ENCODE measurements at places on chromosomes 12 and 14.

DNA sequence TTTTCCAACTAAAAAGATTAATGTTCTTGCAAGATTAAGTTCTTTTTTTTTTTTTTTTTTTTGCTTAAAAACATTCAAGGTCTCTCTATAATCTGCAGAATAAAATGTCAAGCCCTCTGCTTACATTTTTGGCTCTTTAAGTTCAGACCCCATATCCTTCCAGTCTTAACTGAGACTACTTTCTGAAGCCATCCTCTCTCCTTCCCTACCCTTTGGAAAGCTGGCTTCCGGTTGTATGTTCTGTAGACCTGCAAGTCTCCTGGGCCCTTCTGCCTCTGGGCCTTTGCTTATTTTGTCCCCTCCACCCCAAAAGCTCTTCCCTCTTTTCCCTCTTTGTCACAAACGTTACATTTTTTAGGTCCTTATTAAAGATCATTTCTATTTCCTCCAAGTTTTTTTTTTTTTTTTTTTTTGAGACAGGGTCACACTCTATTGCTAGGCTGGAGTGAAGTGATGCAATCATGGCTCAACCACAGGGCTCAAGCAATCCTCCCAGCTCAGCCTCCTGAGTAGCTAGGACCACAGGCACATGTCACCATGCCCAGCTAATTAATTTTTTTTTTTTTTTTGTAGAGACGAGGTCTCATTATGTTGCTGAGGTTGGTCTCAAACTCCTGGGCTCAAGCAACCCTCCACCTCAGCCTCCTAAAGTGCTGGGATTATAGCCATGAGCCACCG is 46.5 kb downstream of the PTPRB start:
- no peak for DNase-seq

DNA sequence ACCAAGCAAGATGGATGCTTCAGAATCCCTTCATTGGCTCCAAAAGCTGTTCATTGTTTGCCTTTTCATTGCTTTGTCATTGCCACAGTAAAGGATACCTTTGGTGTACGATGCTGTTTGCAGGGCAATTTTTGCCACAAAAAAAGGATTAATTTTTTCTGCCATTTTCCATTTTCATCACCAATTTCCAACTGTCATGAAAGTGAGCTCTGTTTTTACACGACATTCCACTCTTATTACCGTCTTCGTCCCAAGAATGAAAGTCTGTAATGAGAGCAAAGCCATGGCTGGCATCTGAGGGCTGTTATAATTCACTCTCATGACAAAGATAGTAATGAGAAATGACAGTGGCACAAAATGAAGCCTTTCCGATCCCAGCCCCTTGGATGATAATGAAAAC is 272.7 kb upstream of the DCN start:
- DNase-seq: no peak

- DNase-seq: no peak
Measured at GRCh38 chr14:45906257-45906656, 653.3 kb upstream of the MIS18BP1 start.

DNA sequence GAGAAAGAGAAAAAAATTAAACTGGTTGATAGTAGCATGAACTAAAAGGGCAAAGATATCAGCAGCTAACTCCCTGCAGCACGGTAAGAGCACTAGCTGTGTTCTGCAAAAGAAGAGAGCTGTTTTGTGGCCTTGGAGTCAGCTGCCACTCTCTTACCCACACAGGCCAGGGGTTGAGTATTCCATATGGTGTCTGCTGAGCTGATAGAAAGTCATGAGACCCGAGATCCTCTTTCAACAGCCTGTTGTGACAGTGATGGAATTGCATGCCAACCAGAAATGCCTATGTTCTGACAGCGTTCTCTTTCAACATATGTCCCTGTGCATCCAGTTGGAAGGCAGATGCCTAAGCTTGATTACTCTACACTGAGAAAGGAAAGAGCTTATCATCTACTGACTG is 39.9 kb downstream of the TMTC1 start:
- no peak for DNase-seq

- DNase-seq: peak; percentile 50
Measured at GRCh38 chr14:99241325-99242010, 30.5 kb downstream of the BCL11B start.

DNA sequence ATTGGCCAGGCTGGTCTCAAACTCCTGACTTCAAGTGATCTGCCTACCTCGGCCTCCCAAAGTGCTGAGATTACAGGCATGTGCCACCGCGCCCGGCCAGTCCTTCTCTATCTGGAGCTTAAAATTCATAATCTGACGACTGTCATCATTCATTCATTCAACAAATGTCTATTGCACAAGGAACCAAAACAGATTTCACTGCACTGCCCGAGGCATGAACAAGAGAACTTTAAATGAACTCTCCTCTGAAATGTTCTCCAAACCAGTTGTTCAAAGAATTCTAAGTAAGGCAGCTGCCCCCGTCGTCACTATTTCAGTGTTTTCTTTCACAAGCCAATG is 44.8 kb upstream of the METAP2 start:
- DNase-seq: no peak

DNA sequence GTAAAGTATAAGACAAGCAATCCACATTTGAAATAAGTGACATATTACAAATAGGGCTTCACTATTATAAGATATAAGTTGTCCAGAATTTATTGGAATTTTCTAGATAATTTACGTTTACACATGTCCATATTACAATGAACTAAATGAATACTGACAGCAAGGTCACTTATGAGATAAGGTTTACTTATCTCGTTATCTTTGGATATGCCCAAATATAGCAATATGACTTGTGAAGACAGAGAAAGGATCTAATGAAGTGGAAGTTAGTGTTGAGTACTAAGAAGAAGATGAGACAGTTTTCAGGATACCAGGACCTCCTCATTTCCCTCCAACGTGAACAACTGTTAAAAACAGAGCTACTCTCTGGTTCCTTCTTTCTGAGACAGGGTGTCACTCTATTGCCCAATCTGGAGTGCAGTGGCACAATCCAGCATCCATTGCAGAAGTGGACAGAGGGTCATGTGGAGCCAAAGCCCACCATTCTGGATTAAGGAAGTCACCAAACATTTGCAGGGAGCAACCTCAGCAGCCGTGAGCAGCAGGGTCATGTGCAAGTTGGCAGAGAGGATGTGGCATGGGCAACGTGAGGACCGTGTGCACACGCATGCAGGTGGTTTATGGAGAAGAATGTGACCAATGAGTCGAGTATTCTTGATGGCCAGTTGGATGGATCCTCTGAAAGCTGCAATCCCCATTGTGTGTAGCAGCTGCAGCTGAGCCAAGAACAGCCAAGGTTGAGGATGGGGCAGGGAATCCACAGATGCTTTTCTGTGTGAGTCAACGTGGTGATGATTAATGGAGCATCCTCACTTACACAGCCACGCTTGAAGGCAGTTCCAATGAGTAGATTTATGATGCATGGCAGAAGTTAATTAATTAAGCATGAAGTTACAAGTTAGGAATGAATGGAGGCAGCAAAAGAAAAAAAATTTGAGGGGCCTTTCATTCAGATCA is 111.0 kb downstream of the BICD1 start:
- no peak for DNase-seq

GRCh38 chr12:90084018-90084417 is 375.4 kb upstream of the ATP2B1 start:
- no peak for DNase-seq

DNA sequence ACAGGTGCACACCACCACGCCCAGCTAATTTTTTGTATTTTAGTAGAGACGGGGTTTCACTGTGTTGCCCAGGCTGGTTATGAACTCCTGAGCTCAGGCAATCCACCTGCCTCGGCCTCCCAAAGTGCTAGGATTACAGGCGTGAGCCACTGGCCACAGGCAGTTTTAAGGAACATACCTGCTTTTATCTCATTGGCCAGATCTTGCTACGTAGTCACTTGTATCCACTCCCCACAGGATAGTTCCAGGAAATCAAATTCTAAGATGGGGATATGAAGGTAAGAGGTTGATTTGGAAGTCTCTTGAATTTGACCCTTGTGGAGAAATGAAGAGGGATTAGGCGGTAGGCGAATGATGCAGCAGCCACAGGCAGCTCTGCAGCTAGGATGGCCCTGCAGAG is 8.8 kb upstream of the PLEKHG6 start:
- DNase-seq: no peak

- no peak for DNase-seq
Measured at GRCh38 chr14:62138593-62138992, 376.4 kb downstream of the SNAPC1 start.

- DNase-seq: no peak
Measured at GRCh38 chr12:33672836-33673577, 233.4 kb upstream of the SYT10 start.

- no peak for DNase-seq
Measured at GRCh38 chr12:12582895-12583303, 20.2 kb upstream of the DUSP16 start.

- DNase-seq: no peak
Measured at GRCh38 chr12:111149299-111149698, 219.6 kb downstream of the PHETA1 start.

GRCh38 chr12:92551853-92552397 is 150.9 kb upstream of the PLEKHG7 start:
- DNase-seq: no peak

DNA sequence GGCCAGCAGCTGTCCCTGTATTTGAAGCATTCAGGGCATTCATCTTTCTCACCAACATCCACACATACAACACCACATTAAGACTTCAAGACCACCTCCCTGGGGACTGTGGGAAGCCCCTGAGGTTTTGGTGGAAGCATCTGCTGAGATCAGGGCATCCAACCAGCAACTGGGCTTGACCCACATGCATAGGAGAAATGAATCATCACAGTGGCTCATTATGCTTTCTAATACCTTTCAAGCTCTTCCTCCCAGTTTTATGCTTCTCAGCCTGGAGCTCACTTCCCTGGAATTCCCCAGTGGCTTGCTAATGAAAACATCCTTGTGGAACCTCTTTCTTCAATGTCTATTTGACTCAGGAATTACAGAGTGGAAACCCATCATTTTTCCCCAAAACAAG is 21.4 kb upstream of the CMKLR1 start:
- no peak for DNase-seq

- no peak for DNase-seq
Measured at GRCh38 chr12:103824845-103825244, 16.2 kb downstream of the NT5DC3 start.

DNA sequence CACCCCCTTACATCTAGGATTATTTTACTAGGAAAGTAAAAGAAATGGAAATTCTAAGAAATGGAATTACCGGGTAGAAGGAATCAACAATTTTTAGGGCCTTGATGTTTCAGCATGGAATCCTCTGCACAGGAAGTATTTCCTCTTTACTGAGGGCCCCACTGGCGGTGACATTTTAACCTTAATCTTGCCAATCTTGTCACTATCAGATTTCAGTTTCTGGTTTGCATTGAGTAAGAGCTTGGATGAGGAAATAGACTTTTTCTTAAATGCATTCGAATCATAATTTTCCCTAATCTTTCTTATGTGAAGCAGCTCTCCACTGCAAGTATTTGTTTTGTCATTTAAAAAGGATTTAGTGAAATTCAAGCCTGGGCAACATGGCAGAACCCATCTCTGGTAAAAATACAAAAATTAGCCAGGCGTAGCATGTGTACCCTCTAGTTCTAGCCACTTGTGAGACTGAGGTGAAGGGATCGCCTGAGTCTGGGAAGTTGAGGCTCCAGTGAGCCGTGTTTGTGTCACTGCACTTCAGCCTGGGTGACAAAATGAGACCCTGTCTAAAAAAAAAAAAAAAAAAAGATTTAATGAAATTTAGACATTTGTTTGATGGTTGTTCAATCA is 40.7 kb downstream of the TPCN1 start:
- DNase-seq: no peak

GRCh38 chr14:51901475-51902024 is 41.1 kb downstream of the GNG2 start:
- no peak for DNase-seq

DNA sequence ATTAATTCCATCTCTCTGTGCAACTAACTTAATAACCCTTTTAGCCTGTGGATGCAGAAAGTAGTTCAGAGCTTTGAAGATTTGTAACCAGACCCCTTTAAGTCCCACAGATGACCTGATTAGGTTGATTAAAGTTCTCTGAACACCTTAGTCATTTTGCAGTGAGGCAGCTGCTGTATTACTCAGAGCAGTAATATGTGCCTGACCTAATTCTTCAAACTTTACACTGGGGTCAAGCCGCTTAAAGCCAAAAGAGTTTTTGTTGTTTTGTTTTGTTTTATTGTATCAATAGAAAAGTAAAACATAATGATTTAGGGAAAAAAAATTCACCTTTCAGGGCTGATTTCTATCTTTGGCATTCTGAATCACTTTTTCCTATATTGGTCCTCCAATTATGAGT is 78.6 kb upstream of the PLEKHG7 start:
- no peak for DNase-seq

- DNase-seq: no peak
Measured at GRCh38 chr12:91695964-91696363, 449.7 kb downstream of the BTG1 start.

GRCh38 chr14:26008290-26008689 is 589.5 kb downstream of the NOVA1 start:
- no peak for DNase-seq

- peak; percentile 71 for DNase-seq
Measured at GRCh38 chr12:26831951-26832821, 808 bp downstream of the ITPR2 start.

DNA sequence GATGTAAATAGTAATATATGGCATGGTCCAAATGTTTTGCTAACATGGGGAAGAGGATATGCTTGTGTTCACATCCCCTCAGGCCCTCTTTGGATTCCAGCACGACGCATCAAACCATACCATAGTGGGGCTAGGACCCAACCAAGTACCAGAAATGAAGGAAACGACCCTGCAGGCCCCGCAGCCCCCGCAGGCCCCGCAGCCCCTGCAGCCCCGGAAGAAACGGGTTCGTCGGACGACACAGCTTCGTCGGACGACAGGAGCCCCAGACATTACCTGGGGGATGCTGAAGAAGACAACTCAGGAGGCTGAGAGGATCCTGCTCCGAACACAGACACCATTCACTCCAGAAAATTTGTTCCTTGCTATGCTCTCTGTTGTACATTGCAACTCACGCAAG is 119.9 kb downstream of the PPHLN1 start:
- no peak for DNase-seq

DNA sequence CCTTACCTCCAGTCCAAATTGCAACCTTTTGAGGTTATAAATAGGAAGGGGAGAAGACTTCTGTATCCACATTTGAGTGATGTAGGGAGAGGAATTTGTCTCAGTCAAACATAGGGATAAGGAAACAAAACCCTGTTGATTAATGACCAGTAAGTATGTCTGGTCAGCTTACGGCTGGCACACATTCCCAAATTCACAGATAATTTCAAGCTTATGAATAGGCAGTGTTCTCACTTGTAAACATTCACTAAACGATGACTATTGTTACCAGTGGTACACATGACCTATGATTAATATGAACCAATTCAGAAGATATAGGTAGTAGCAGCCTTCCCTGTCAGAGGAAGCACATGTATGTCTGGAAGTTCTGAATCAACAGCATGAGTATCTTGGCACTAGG is 33.0 kb upstream of the SLC5A8 start:
- no peak for DNase-seq

Measured in CD4-positive, alpha-beta T cell treated with Interleukin-1 beta for 1 hour (primary cell).